ENCODE measurements at places on chromosomes 2 and 18. TPM values are rescaled to one million over a fixed set of nuclear protein-coding genes. Genes with fewer than 3 reads are reported as not detected.

DNA sequence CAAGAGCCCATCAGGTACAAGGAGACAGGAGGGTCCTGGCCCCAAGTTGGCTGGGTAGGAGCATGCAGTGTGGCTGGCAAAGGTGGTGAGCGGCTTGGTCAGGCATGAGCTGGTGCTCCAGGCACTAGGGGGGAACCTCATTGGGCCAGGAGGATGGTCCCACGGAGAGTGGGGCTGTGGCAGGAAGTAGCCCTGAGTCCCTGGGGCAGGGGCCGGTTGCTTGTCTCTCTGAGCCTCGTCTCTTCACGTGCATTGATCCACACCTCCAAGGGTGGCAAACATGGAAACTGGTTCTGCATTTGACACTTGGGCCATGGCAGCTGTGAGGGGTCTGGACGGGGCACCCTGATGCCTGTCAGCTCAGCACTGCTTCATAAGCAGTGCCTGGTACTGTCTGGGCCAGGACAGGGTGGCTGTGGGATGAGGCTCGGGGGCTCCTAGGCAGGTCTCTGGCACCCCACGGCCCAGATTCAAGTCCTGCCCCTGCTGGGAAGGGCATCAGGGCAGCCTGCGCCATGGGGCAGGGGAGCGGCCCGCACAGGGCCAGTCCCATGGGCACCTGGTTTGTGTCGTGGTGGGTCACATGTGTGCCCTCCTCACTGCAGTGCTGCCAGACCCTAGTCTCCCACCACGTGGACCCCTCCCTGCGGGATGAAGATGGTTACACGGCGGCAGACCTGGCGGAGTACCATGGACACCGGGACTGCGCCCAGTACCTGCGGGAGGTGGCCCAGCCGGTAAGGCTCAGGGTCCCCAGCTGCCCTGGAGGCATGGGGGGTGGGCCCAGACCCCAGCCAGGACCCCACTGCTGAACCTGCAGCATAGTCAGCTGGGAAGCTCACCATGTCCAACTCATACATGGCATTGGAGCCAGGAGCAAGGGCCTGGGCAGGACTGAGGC lies 16.4 kb downstream of the ESPNL start:
- no peak for DNase-seq

DNA sequence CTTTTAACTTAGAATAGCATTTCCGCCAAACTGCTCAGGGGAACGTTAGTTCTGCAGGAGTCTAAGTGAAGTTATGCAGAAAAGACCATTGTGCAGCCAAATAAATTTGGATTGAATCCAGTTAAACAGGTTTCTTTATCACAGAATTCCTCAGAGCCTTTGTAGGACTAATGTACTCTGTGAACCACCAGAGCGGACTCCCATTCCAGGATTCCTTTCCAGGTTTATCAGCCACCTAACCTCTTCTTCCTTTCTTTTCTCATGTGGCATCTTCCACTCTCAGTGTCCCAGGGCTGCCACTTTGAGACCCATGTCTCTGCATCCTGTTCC lies 350.4 kb downstream of the TSN start:
- no peak for DNase-seq

Gene DSG1
- total RNA-seq, result 0.32 TPM

- no peak for DNase-seq
Observed at GRCh38 chr2:181807526-181807925, 84.0 kb upstream of the ITPRID2 start.

DNA sequence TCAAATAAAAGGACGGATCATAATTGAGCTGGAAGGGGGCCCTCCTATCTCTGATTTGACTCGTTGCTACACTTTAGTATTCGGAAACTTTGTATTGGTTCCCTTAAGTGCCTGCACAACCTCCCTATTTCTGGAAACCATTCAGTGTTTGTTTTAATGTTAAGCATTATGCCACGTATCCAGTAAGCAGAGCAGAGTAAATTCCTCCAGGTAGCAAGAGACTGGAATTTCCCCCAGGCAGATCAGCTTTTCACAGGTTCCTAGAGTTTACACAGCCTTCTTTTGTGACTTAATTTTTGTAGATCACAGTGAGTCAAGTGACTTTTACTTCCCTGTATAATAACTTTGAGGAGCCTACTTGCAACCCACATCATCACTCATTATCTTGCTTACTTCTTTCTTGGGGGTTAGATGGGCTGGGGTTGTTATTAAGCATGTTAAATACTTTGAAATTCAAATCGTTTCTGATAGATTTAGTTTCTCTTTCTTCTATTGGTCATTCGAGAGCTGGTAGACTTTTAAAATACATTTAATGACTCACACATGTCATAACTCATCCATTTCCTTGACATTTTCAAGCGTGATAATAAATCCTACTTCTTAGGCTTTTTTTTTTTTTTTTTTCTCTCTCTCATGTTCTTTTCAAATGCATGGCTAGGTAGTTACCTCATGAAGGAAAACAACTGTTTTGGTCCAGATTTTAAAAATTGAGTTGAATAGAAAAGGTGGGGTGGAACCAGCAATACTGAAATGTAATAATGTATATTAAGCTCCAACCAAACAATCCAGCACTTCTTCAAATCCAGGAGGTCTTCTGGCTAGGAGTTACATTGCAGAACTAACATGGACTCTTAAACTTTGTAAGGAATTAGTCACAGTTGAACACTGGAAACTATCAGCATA lies 219.3 kb downstream of the NEDD4L start:
- DNase-seq, result peak; percentile 78

DNA sequence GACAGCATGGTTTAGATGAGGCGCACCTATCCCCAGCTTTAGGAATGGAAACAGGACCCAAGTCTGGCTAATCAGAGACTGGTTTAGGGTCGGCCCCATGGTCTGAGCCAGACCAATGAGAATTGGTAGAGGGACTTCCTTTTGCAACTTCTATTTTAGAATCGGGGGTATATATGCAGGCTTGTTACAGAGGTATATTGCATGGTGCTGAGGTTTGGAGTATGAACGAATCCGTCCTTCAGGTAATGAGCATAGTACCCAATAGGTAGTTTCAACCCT lies 1.5 kb upstream of the BOLA3 start:
- no peak for DNase-seq

GRCh38 chr2:220165401-220165800 lies 538.0 kb downstream of the SLC4A3 start:
- DNase-seq, result peak; percentile 30

DNA sequence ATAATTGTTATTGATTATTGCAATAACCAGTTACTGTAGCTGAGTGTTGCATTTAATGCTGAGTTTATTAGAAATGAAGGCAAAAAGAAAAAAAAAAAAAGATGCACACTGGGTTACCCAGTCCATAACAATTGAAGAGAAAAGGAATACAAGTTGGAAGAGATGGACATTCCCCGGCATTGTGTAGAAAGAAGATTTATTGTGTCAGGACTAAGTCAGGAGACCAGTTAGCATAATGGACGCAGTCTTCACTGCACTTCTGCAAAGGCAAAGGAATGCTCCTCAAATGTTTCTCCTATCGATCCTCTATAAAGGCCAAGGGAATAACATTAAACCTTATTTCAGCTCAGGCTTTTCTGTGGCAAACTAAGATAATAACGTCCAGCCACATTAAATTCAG lies 157.8 kb downstream of the INSIG2 start:
- no peak for DNase-seq

DNA sequence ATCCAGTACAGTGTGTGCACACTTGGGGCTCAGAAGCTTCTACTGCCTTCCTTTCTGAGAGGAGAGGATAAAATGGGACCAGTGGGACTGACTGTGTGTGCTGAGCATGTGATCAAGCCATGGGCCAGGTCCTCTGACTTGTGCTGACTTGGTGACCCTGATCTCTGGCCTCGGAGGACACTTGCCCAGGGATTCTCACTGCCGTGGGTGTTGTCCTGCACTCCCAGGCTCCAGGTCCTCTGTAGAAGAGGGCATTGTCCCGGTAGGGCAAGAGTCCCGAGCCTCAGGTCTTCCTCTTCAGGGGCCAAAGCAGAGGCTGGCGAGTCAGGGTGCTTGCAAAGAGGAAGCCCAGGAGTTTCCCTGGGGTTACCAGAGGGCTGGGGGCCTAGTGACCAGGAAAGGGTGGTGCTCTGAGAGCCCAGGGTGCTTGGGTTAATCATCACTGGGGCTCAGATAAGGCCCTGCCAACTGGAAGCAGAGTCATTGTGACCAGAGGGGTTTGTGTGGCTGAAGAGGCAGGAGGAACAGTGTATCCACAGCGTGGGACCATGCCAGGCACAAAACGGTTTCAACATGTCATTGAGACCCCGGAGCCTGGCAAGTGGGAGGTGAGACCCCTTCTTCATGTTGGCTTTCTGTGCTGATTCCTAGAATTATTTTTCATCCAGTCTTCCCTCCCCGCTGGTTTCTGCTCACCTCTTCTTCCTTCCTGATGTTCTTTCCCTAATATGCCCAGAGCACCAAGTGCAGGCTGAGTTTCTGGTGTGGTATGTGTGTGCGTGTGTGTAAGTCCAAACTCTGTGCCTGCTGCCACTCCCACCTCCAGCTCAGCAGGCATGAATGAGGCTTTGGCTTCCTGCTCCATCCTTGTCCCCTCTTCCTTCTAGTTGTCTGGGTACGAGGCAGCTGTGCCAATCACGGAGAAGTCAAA lies at the start of gene GCKR:
TSS of gene GCKR (plus strand) at position 483 of the 931 bp plus-strand sequence. CDS start at position 549, 66 bp downstream.
- DNase-seq, result peak; percentile 25

DNA sequence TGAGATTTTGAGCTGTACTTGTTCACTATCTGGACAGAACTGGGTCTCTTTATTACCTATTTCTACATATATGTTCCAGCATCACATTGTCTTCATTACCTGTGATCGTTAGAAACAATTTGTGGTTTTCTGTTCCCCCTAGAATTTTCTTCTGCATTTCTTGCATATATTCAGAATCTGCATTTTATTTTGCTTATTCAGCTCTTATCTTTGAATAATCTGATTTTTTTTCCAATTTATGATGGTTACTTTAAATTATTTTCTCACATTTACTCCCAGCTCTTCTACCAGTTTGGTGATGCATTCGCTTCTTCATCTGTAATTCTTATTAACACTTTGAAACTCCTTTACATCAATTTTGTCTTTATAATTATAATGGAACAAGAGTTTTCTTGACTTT lies 55.1 kb downstream of the LYPD6B start:
- DNase-seq, result no peak

- DNase-seq, result peak; percentile 47
Observed at GRCh38 chr2:20327370-20327769, 23.3 kb downstream of the PUM2 start.

Gene RNF149
- total RNA-seq, result 55.9 TPM

Gene RGPD6
- 12.6 TPM for total RNA-seq

Gene NEU2
- total RNA-seq, result not detected

GRCh38 chr2:219205165-219205538 lies 1.4 kb upstream of the ZFAND2B start:
- DNase-seq, result no peak

Gene PRSS56
- not detected for total RNA-seq

- peak; percentile 61 for DNase-seq
Observed at GRCh38 chr2:152560166-152560565, 157.1 kb downstream of the PRPF40A start.

Gene SERTAD2
- total RNA-seq, result 17.1 TPM

- DNase-seq, result peak; percentile 100
Observed at GRCh38 chr2:43086451-43087221, 139.8 kb downstream of the ZFP36L2 start.

DNA sequence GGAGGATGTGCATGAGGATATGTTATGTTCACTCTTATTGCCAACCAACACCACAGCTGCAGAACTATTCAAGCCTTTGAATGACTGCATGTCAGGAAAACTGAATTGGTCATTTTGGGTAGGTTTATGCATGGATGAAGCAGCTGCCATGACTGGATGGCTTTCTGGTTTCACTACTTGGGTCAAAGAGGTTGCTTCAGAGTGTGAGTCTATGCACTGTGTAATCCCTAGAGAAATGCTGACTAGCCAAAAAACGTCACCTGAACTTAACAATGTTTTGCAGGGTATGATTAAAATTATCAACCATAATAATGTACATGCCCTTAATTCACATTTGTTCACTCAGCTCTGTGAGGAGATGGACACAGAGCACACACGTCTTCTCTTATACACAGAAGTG lies 206.7 kb upstream of the RBBP8 start:
- DNase-seq, result no peak

Gene GPR17
- not detected for total RNA-seq

GRCh38 chr2:21019000-21019677 lies 24.7 kb downstream of the APOB start:
- DNase-seq, result no peak

Gene DAPL1
- total RNA-seq, result 0.39 TPM

- no peak for DNase-seq
Observed at GRCh38 chr2:239726091-239726591, 299.0 kb downstream of the NDUFA10 start.

- no peak for DNase-seq
Observed at GRCh38 chr2:105375001-105375561, 23.8 kb downstream of the FHL2 start.

GRCh38 chr18:65414501-65414900 lies 336.3 kb upstream of the CDH7 start:
- DNase-seq, result no peak

- peak; percentile 98 for DNase-seq
Observed at GRCh38 chr2:14516844-14517243, 115.7 kb upstream of the LRATD1 start.

Gene SMAD7
- 7.2 TPM for total RNA-seq

- no peak for DNase-seq
Observed at GRCh38 chr2:235545339-235546150, 51.7 kb downstream of the AGAP1 start.

GRCh38 chr2:237623428-237624403 lies 3.7 kb upstream of the LRRFIP1 start:
- no peak for DNase-seq

DNA sequence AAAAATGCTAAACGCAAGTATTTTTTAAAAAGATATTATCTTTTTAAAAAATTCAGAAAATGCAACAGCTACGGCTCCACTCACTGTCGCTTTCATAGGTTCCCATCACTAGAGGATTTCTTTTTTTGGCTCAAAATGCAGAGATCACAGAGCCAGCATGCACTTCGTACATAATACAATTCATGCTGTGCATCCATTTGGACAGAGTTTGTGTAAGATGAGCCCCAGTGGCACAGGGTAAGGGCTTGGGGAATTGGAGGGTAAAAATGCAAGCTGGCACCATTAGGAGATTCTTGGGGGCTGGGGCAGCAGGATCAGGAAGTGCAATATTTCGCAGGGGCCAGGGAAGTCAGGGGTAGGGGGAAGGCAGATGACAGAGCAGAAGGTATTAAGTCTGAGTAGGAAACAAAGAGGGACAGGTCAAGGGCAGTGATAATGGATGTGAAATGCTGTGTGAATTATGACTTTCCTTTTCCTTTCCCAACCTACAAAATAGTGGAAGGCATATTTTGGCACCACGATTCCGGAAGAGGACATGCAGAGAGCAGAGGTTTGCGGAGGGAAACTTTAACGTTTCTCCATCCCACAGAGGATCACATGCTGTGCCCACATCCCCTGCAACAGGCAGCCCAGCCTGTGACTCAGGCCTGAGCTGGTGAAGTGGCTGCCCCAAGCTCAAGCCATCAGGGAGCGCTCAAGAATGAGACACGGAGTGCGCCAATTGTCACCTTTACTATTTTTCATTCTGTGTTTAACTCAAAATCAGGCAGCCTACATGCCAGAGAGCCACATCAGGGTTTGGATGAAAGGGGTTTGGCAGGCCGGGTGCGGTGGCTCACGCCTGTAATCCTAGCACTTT lies 4.7 kb downstream of the CAPG start:
- DNase-seq, result no peak

Gene PLGLB2
- total RNA-seq, result 0.24 TPM

Gene FAM210A
- total RNA-seq, result 27.9 TPM

- DNase-seq, result no peak
Observed at GRCh38 chr2:238693337-238694093, 154.4 kb upstream of the TWIST2 start.

Data from foreskin keratinocyte (primary cell).